ENCODE measurements at places on chromosomes 3 and 15. TPM values are rescaled to one million over a fixed set of nuclear protein-coding genes. Genes with fewer than 3 reads are reported as not detected.

The SCN11A gene
- 1.8 TPM for polyA plus RNA-seq

DNA sequence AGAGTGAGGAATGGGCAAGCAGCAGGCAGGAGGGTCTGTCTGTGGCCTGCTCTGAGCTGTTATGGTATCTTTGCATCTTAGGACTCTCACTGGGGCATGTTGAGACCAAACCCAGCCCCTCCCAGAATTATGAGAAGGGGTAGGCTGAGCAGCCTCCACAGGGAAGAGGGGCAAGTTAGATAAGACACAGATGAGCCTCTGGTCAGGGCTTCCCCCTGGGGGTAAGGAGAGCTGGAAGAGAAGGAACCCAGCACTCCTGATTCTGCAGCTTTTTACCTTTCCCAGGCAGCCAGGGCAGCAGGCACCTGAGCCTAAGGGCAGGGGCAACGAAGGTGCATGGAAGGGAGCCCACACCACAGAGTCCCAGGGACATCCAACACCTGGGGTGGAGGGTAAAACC lies 19.3 kb downstream of the DUOX1 start:
- DNase-seq, result no peak

The TGM4 gene
- polyA plus RNA-seq, result 0.18 TPM

The NAALADL2 gene
- polyA plus RNA-seq, result 19.9 TPM

DNA sequence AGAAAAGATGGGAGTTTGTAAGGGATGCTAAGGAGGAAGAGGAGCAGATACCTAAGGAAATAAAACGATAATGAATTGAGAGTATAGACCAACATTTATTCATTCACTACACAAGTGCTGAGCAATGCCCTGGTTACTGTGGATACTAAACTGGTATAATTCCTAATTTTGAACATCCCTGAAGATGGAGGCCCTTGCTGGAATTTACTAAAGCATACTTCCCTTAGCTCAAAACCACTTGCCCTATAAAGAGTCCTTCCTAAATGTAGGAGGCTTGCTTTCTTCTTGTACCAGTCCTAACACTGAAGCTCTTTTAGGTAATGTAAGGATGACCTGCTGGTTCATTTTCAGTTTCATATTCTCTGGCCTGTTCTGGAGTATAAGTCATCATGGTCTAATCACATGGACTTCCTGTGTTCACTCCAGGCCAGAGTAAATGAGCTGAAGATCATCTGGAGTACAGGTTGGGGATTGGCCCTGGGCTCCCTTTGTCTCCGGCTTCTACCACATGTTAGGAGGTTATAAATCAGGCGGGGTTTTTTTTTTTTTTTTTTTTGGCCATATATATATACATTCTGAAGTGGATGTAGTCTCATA lies 40.1 kb upstream of the MTMR10 start:
- no peak for DNase-seq

DNA sequence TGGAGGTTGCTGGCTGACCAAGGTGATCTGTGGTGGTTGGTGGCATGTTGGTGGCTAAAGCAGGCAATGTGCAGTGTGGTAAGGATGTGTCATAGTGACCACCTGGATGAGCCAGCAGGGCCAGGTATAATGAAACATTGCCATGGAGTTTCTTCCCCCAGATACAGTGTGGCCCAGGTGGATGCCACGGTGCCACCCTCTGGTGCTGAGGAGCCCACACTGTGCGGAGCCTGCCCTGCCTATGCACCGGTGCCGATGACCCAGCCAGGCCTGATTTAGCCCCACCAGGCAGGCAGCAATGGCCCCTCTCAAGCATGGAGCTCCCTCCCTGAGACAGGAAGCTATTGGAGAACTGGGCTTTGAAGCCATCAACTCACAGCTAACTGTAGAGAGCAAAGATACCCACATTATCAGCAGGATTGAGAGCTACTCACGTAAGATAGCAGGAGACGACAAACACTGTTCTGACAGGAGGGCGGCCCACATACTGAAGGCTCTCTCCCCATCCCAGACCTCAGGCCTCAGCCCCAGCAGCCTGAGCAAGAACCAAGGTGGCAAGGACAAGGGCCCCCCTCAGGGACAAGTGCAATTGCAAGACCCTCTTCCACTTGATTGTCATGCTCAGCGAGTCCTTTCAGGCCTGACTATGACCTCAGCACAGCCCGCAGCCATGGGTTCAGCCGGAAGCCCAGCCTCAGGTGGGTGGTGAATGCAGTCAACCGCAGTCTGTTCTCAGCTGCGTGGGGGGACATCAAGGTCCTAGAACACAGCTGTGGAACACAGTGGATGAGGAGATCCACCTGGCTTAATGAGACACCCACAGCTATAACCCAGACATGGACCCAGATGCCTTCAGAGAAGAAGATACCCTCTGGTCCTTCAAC lies 82.8 kb upstream of the CDV3 start:
- no peak for DNase-seq

DNA sequence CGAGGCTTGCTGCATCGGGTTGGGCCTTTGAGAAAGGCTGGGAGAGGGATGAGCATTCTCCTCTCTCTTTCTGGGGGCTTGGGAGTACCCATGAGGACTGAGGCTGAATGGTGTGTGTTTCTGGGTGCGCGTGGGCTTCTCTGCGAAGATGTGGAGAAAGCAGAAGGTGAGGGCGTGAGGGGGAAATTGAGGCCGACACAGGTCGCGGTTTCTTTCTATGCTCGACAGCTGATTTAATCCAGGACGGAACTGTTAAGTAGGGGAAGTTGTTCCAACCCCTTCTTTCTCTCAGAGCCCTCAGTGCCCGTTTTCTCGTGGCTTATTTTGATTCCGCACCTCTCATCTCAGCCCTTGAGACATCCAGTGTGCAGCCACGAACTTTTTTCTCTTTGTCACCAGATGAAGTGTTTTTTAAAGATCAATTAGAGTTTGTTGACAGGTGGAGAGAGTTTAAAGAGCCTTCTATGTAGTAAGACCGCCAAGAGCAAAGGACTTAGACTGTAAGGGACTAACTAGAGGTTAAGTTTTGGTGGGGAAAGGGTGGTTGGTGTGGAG lies 711 bp downstream of the STARD9 start:
- DNase-seq, result no peak

GRCh38 chr3:10187944-10188343 lies 23.2 kb downstream of the IRAK2 start:
- DNase-seq, result no peak

- DNase-seq, result no peak
Observed at GRCh38 chr3:54307566-54308180, 185.3 kb downstream of the CACNA2D3 start.

DNA sequence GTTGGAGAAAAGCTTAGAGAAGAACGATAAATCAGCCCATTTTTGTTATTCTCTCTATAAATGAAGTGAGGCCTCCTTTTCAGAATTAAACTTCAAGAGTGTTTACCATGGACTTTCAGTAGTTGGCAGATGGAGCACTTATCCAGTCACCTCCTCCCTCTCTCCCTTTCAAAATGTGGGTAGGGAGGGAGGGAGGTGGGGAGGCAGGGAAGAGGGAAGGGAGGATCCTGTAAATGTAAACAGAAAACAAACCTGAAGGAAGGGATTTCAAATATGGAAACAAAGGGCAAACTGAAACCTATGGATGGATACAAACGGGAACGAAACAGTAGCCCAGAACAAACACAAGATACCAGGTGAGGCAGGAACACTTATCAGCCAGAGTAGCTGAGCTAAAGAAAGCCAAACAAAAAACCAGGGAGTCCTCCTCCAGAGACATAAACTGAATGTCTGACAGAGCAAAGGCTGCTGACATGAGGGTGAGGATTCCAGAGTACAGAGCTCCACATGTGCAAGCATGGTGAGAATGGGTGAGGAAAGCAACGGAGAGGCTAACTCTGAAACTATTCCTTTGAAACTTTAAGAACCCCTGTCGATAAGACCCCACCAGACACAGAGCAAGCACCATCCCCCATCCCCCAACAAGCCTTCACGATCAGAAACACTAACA lies 41.0 kb upstream of the GP5 start:
- DNase-seq, result no peak

DNA sequence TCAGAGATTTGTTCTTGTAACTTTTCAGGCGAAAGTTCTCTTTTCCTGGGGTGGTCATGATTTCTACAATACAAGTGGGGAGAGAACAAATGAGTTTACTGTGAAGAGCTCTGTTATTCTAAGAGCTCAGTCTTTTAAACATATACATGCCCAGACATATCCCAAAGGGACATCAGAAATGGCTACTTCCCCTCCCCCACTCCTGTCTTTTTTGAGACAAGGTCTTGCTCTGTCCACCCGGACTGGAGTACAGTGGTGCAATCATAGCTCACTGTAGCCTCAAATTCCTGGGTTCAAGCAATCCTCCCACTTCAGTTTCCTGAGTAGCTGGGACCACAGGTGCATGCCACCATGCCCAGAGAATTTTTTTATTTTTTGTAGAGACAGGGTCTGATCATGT lies 18.2 kb downstream of the KPNA1 start:
- DNase-seq, result no peak

DNA sequence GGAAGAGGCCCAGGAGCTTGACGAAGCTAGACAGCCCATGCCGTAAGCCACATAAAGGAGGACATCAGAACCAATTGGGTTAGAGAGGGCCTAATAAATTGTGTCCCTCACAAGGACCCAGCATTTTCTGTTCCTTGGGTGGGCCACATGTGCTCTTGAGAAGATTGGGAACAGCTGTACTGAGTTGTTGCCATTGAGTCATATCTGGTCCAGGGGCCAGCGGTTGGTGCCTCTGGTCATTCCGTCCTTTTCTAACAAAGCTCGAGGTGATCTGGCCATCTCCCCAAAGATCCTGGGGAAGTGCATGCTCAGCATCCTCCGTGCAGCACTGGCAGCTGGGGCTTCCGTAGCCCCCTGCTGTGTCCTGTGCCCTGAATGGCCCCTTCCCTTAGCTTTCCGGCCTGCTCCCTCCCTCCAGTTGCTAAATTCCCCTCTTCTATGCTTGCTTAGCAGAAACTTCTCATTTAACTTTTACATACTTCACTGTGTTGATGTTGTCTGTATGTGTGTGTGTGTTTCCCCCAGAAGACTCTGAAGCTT lies 73.0 kb downstream of the EEFSEC start:
- no peak for DNase-seq

The INSYN1 gene
- 12.6 TPM for polyA plus RNA-seq

DNA sequence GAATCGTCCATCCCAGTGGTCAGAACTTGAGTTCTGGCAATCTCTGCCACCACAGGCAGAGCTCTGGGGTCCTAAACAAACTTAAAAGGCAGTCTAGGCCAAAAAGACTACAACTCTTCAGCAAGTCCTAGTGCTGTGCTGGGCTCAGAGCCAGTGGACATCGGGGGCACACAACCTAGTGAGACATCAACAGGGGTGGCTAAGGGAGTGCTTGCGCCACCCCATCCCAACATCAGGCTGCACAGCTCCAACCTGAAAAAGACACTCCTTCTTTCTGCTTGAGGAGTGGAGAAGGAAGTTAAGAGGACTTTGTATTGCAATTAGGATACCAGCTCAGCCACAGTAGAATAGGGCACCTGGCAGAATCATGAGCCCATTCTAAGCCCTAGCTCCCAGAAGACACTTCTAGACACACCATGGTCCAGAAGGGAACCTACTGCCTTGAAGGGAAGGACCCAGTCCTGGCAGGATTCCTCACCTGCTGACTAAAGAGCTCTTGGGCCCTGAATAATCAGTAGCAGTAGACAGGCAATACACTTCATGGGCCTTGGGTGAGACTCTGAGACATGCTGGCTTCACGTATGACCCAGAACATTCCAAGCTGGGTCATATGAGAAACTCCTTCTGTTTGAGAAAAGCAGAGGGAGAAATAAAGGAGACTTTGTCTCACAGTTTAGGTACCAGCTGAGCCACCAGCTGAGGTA lies 72.0 kb downstream of the TFDP2 start:
- no peak for DNase-seq

DNA sequence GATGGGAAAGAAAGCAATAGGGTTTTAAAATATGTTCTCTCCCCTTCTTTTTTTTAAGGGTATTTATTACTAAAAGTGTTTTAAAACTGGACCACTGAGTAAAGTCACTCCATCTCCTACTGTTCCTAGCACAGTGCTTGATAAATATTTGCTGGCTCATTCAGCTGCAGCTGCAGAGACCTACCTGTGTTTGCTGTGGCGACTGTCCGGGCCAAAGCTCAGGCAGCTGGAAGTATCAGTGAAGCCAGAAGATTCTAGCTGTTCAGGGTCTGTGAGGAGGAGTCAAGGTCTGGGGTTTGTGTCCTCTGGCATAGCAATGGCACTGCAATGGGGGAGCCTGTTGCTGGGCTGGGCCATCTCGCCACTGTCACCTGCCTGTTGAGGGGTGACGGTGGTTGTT lies 109.9 kb downstream of the RPLP1 start:
- DNase-seq, result no peak

GRCh38 chr15:67373971-67374370 lies 119.4 kb downstream of the IQCH start:
- DNase-seq, result no peak

GRCh38 chr3:39398700-39399099 lies 7.8 kb upstream of the RPSA start:
- no peak for DNase-seq

- no peak for DNase-seq
Observed at GRCh38 chr3:27542476-27542875, 58.3 kb upstream of the SLC4A7 start.

DNA sequence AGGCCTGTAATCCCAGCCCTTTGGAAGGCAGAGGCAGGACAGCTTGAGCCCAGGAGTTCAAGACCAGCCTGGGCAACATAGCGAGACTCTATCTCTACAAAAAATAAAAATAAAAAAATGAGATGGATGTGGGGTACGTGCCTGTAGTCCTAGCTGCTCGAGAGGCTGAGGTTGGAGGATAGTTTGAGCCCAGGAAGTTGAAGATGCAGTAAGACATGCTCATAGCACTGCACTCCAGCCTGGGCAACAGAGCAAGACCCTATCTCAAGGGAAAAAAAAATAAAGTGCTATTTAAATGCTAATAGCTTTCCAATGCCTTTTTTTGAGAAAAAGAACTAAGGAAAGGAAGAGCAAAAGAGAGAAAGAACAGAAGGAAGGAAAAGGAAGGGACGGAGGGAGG lies 94.5 kb downstream of the MAGI1 start:
- no peak for DNase-seq

DNA sequence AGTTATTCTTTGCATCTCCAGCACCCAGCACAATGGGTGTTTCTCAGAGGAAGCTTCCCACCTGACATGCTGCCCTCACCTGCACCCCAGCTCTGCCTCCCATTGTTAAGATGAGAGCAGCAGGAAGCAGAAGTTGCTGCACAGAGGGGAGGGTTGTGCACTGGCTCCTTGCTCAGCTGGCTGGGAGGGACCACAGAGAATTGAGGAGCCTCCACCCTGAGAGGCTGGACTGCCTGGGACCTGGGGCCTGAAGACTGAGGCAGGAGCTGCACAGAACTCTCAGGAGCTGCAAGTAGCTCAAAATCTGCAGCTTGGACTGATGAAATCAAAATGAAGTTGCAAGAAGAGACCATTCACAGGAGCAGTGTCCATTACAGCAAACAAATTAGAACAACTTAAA lies 222.3 kb upstream of the LINGO1 start:
- DNase-seq, result no peak

GRCh38 chr3:122355612-122356011 lies 27.4 kb downstream of the MIX23 start:
- DNase-seq, result no peak

- no peak for DNase-seq
Observed at GRCh38 chr15:39058351-39059131, 493.9 kb upstream of the RASGRP1 start.

The TRANK1 gene
- 9.9 TPM for polyA plus RNA-seq

- no peak for DNase-seq
Observed at GRCh38 chr15:88810446-88810845, 7.2 kb downstream of the ACAN start.

The MESP2 gene
- polyA plus RNA-seq, result 0.45 TPM

GRCh38 chr3:113405180-113405579 lies 36.1 kb downstream of the CFAP44 start:
- no peak for DNase-seq

The WDR82 gene
- 104 TPM for polyA plus RNA-seq

The TRH gene
- 0.12 TPM for polyA plus RNA-seq

GRCh38 chr3:178465260-178466180 lies 70.7 kb upstream of the KCNMB2 start:
- no peak for DNase-seq

The EEF1AKMT4 gene
- 2.2 TPM for polyA plus RNA-seq

Measured in left kidney (tissue), 8 donors.